Hematopoietic multipotent progenitor cell treated with erythropoietin and hydrocortisone succinate and interleukin-3 and kit ligand, for 8 days (in vitro differentiated cells): ENCODE measurements at places on chromosomes 3 and 15.

DNA sequence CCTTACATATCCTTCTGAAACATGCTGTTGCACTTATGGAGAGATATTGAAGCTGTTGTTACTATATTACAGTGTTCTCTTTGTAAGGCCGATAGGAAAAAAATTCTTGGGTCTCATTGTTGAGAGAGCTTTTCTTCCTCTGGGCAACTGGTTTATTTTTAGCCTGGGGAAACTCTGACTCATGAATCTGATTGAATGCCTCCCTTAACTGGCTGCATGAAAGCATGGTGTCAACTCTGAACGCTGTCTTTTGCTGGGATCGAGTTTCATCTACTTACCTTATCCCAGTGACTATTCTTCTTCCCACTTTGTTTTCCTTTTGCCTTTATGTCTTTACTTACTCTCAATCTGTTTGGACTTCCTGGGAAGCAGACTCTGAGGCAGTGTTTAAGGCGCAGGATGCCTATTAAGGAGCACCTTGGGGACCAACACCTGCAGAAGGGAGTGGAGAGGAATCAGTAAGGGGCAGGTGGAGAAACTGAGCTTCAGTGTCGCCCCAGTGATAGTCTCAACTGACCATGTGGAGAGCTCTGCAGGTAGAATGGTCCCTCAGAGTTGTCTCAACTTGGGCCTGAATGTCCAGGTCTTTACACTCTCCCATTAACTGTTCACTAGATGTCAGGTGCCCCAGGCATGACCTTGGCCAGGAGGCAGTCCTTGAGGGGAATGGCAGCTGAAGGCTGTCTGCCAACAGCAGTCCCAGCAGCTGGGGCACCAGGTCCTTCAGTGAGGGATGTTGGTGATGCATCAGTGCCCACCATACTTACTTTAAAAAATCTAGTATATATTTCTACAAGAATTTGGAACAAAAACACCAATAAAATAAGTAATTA lies 88.9 kb upstream of the CCNL1 start:
- peak; percentile 14 for DNase-seq

DNA sequence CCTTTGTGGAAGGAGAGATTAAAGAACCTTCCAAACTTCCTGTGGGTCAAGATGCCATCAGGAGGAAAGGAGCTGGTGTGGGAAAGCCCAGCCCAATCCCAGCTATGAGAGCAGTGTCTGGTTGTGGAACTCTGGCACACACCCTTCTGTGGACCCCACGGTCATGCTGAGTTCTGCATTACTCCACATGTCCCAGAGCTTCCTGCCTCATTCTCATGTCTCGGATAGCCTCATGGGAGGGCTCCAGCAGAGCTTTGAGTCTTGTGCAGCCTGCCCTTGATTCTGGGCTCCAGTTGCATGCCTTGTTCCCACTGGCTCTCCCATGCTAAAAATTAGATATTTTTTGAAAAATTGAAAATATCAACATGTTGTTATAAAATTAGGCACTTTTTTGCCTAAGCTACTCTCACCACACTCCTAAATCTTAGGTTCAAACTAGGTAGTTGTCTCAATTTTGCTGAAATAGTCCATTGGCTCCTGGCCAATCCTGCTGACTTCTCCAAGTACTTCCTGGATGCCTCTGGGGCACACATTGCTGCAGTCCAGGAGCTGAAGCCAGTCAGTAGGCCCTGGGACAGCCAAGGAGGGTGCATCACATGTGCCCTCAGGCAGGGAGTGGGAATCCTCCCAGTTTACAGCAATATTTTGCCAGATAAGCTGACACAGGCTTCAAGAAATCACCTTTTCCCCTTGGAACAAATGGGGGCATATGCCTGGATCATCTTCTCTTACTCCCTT lies 144.3 kb downstream of the EEFSEC start:
- no peak for DNase-seq

- no peak for DNase-seq
Observed at GRCh38 chr15:78880813-78881212, 8.1 kb downstream of the MORF4L1 start.

DNA sequence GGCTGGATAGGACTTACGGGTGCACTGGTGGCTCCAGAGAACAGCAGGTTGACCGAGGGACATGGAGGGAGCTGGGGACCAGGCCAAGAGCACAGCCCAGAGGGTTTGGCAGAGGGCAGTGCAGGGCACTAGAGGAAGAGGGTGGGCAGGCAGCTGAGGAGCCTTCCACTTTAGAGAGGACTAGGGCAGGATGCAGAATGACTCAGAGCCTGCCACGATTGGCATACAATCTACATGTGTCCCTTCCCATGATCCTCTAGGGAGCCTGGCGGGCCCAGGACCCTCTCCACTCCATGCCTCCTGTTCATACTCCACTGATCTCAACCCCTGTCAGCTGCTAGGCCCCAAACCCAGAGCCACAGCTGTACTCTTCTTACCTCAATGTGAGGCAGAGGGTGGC lies 14.4 kb upstream of the APEH start:
- no peak for DNase-seq

- DNase-seq = no peak
Observed at GRCh38 chr3:116038968-116039650, 406.2 kb downstream of the LSAMP start.

GRCh38 chr3:152048831-152049230 lies 175.4 kb downstream of the SUCNR1 start:
- DNase-seq = no peak

DNA sequence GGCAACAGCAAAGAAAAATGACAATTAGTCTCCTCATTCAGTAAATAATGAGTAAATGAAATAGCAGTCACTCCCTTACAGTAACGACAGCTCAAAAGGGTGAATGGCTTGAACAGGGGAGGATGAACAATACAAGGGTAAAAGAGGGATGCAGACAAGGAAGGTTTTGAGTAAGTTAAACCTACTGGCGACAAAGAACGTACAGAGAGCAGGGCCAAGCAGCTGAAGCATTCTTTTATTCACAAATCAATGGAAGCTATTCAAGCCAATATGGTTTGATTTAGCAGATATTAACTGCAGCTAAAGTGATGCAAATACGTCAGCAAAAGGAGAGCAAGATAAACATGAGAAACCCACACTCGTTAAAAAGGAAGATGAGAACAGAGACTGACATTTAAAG lies 90.7 kb upstream of the ICE2 start:
- DNase-seq = no peak

DNA sequence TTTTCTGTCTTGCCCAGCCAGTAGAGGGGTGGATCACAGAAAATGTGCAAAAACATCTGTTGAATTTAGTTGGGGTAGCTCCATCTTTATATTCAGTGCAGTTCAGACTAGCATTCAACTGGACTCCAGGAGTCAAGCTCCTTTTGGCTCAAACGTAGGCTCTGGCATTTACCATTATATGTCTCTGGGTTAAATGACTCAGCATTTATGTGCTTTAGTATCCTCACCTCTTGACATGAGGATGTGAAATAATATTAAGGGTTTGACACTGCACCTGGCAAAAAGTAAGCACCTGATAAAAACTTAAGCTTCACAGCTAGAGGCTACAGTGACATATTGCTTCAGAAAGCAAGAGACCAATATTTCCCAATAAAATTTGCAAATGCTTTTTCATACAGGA lies 14.8 kb downstream of the PRC1 start:
- DNase-seq = no peak

DNA sequence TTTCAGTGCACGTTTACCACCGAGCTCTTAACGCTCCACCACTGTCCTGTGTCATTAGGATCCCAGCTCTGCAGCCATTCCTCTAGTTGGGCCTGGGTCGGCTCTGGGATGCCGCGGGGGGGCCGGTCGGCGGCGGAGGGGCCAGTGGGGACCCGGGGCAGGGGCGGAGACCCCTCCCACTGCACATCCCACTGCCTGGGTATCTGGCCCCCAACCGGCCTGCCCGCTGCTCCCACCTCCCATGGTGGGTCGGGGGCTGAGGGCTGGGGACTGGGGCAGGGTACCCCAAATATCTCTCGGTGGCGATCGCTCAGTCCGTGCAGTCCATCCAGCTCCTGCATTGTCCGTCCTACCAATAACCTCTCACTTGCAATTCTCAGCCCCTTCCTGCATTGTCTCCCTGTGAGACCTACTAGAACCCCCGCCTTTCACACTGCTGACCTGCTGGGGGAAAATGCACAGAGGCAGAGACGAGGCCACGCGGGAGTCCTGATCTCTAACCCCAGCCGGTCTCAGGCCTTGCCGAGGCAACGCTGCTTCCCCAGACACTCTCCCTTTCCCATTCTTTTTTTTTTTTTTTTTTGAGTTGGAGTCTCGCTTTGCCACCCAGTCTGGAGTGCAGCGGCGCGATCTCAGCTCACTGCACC lies 24.0 kb upstream of the MUC20 start:
- no peak for DNase-seq

- DNase-seq = no peak
Observed at GRCh38 chr3:55511895-55512570, 24.9 kb upstream of the WNT5A start.

GRCh38 chr15:75982468-75982867 lies 29.8 kb downstream of the NRG4 start:
- no peak for DNase-seq

- DNase-seq = no peak
Observed at GRCh38 chr15:92805080-92805690, 94.9 kb upstream of the CHD2 start.

DNA sequence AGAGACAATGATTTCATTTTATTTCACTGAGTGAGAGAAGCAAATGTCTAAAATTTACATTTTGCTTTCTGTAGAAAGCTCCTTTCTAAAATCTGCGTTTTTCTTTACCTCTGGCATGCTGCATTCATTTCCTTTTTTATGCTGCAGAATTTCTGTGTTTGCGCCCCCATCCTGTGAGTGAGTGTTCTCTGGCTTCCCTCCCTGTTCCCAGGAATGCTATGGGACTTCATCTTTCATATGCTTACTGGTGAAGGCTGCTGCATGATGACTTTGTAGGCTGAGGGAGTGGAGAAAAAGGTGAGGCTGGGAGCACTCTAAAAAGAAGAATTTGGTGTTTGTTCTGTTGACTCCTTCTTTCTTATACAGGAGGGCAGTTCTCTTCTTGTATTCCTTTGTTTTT lies 7.7 kb upstream of the TMC3 start:
- no peak for DNase-seq

GRCh38 chr15:52100807-52101442 lies 11.7 kb downstream of the BCL2L10 start:
- DNase-seq = peak; percentile 72

DNA sequence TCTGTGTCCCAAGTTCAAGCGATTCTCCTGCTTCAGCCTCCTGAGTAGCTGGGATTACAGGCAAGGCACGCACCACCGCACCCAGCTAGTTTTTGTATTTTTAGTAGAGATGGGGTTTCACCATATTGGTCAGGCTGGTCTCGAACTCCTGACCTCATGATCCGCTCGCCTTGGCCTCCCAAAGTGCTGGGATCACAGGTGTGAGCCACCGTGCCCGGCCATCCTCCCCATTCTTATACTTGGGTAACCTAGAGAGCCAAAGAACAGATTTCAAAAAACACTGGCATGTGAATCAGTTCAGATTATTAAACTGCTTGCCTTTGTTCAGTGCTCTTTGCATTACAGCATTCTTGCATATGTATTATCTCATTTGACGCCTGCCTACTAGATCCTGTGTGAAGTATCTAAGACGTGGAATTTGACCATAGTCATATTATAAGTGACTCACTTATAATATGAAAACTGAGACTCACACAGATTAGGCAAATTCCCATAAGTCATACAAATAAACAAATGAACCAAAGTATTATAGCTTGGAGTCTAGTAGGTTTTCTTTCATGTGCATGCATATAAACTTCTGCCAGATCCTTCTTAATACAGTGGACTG lies 123.5 kb downstream of the UNC13C start:
- DNase-seq = no peak

GRCh38 chr3:142225885-142226215 lies 465 bp upstream of the GK5 start:
- DNase-seq = no peak

GRCh38 chr3:60095516-60095915 lies 1045.7 kb upstream of the CFAP20DC start:
- DNase-seq = no peak

- DNase-seq = no peak
Observed at GRCh38 chr3:63975723-63976122, 47.6 kb downstream of the PSMD6 start.

GRCh38 chr3:105040026-105040622 lies 326.6 kb upstream of the ALCAM start:
- no peak for DNase-seq

DNA sequence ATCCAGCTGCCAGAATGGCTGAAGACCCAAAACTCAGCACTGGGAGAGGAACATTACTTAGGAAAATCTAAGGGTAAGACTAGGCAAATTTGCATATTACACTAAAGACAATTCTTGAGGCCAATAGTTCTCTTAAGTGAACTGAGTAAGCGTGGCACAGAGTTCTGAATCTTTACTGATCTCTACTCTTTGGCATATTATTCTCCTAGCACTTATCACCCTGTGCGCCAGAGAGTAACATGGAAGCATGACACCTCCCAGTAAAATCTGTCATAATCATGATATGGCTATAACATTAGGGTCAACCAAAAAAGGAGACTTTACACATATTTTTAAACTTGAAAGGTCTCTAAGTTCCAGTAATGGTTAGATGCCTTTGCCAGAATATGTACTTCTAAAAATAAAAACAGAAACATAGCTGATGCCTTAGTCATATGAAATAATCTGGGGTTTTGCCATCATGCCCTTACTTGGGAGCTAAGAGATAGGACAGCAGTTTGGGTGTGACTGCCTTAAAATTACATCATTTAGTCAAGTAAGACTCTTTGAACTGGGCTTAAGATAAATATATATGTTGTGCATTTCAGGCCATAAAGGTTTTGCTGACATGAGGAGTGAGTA lies 290.5 kb downstream of the PLCL2 start:
- DNase-seq = peak; percentile 64

DNA sequence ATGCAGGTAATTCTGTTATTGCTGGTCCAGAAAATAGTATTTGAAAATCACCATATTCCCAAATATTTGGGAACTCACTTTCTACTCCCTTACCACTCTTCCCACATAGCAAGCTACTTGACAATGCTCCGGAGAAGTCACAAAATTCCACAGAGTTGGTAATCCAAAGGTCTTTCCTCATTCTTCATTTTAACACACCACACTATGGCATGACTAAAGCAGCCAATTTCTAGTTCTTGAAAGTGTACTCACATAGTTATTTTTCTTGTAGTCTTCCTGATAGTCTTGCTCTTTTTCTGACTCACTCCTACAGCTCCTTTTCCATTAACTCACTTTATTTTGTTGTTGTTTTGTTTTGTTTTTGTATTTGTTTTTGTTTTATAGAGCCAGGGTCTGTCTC lies 67.2 kb downstream of the MYO9A start:
- DNase-seq = no peak

DNA sequence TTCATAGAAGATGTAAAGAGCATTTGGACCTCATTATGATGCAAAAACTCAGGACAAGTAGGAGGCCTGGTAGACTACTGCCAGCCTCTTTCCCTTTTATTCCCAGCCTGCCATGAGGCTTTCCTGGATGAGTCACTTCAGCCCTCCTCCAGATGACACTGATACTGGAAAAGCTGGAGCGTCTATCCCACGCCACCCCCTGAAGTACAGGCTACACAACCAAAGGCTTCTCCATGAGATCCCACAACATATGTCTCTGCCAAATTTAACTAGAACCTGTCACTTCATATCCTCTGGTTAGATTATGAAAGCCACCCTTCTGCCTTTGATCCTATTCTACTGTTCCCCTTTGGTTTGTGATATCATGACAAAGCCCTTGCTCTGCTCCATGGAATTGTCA lies 56.1 kb upstream of the CPNE4 start:
- DNase-seq = no peak
